ENCODE measurements at places on chromosomes 2 and 18. TPM values are rescaled to one million over a fixed set of nuclear protein-coding genes. Genes with fewer than 3 reads are reported as not detected.

Gene POLR1B
- total RNA-seq, result 22.1 TPM

Gene NAT8
- total RNA-seq, result not detected

Gene GREB1L
- 105 TPM for total RNA-seq

DNA sequence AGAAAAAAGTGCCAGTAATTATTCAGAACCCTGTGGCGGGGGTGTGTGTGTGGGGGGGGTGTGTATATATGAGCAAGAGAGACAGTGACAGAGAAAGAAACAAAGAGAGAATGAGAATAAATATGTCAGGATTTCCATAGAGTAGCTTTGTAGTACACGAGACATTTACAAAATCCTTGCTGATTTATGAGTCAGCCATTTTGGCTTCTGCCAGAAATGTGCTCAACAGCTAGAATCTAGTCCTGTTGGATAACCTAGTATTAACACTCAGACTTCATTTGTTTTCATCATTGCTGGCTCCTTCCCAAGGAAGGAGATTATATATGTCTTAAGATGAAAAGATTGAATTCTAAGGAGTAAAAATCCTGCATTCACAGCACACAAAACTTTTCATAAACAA lies 140.5 kb upstream of the HNRNPA3 start:
- no peak overlapping the region for H3K4me3 ChIP-seq
- DNase-seq, result no peak
- no peaks in the 10 kb centered on the region for H3K36me3 ChIP-seq
- H3K4me1 ChIP-seq, result no peaks in the 10 kb centered on the region
- no peaks in the 10 kb centered on the region for H3K27me3 ChIP-seq

- H3K4me3 ChIP-seq, result peak overlapping the region; percentile 86
- peak; percentile 22 for DNase-seq
- H3K27ac ChIP-seq, result no peak overlapping the region
- H3K4me1 ChIP-seq, result peaks cover 14% of the 10 kb centered on the region
Observed at GRCh38 chr2:98730053-98730706, 752 bp downstream of the MGAT4A start.

DNA sequence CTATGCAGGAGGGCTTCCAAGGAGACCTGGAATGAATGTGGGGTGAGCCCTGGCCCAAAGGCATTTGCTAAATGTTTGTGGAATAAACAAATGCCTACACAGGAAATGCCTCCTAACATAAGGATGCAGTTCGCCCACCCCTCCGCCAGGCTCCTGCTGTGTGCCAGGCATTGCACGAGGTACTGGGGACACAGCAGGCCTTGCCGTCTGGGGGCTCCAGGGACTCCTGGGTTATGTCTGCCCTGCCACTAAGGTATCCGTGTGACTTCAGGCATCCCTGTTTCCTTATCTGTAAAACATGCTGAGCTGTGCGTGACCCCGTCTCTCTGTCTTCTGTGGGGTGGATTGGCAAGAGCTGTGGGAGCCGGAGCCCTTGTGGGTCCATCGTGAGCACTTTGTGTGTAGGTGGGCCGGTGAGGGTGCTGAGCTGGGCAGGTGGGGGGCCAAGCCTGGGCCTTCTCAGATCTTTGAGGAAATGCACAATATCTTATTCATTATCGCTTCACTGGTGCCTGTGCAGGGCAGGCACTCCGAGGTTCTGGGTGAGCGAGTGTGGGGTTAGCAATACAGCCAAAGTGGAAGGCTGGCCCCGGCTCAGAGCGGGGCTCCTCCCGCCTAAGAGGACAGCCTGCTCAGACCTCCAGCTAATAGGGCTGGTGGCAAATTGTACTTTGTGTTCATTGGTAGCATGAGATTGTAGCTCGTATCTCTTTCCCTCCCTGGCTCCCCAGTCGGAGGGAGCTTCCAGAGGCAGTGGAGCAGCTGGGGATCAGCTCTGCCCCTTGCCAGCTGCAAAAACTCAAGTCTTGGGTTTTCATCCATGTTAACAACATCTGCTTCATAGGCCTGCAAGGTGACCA lies 126.8 kb downstream of the GLI2 start:
- no peak for DNase-seq
- H3K36me3 ChIP-seq, result no peaks in the 10 kb centered on the region
- H3K27ac ChIP-seq, result no peak overlapping the region
- H3K4me3 ChIP-seq, result no peak overlapping the region

DNA sequence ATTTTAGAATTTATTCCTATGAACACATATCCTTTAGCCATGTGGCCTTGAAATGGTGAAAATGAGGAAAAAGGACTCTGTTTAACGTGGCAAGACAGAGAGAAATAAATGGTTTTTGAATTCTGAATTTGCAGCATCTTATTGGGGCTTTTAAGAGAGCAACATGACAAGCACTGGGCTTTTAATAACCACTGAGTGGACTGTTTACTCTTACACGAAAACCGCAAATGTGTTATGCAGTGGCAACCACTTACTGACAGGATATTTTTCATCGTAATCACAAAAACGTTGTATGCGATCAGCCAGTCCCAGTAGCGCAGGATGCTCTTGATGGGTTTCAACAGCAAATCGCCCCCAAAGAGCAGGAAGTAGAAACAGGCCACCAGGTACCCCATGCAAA lies 226.6 kb downstream of the NAPG start:
- no peaks in the 10 kb centered on the region for H3K27me3 ChIP-seq
- peaks cover 18% of the 10 kb centered on the region for H3K4me1 ChIP-seq
- no peak for DNase-seq
- no peaks in the 10 kb centered on the region for H3K36me3 ChIP-seq
- no peak overlapping the region for H3K4me3 ChIP-seq

GRCh38 chr18:2423761-2424160 lies 147.5 kb downstream of the METTL4 start:
- DNase-seq, result no peak
- no peaks in the 10 kb centered on the region for H3K36me3 ChIP-seq
- no peak overlapping the region for H3K4me3 ChIP-seq
- H3K4me1 ChIP-seq, result peaks cover 3% of the 10 kb centered on the region
- H3K27ac ChIP-seq, result no peak overlapping the region

DNA sequence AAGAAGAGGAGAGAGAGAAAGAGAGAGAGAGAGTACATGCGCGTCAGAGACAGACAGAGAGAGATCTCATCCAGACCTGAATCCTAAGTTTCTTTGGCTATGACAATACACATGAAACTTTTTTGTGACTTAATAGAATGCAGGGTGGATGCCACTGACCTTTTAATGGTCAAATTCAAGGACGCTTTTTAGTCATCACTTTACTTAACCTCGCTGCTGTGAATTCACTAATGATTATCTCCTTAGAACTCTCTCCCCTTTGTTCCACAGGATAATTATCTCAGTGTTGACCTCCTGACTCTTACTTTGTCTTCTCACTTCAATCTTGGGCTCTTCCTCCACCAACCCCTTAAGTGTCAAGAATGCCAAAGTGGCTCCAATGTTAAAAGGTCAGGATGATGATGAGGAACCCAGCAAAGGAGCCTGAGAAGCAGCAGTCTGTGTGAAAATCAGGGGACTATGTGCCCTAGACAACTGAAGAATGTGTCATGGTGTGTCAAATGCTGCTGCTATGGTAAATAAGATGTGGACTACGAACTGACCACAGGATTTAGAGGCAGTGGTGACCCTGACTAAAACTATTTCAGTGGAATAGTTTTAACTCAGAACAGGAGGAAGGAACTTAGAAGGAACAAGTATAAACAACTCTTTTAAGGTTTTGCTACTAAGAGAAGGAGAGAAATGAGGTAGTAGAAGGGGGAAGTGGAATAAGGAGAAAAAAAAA lies 382.1 kb downstream of the ZEB2 start:
- no peak overlapping the region for H3K4me3 ChIP-seq
- H3K27ac ChIP-seq, result no peak overlapping the region
- peaks cover 2% of the 10 kb centered on the region for H3K27me3 ChIP-seq
- H3K36me3 ChIP-seq, result peaks cover 5% of the 10 kb centered on the region
- DNase-seq, result no peak
- H3K4me1 ChIP-seq, result peaks cover 5% of the 10 kb centered on the region

Data from endothelial cell (in vitro differentiated cells).